SHP77 (cell line): ENCODE measurements at places on chromosomes 5 and 9.

GRCh38 chr5:57383093-57383861, 99.3 kb downstream of the ACTBL2 start:
- no peak for DNase-seq

GRCh38 chr5:138024117-138024516, 8.8 kb downstream of the FAM13B start:
- no peak for DNase-seq

- no peak for DNase-seq
Observed at GRCh38 chr5:72372923-72373322, 52.8 kb downstream of the PTCD2 start.

DNA sequence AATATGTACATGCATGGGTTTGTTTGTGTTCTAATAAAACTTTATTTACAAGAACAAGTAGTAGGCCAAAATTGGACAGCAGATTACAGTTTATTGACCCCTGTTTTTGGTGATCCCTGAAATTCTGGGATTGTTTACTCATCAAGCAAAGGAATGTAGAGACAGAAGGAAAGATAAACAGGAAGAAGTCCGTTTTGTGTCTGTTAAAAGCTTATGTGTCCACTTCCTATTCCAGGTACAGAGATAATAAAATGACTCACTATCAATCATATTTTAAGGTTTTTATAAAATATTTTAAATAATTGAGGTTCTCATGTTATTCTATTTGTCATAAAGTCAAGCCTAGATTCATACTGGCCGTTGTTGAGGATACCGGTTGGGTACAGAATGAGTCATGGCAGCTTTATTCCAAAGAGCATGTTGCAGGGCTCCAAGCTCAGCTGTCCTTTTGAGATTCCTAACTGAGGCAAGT, 214.9 kb upstream of the DAB2 start:
- DNase-seq: no peak

DNA sequence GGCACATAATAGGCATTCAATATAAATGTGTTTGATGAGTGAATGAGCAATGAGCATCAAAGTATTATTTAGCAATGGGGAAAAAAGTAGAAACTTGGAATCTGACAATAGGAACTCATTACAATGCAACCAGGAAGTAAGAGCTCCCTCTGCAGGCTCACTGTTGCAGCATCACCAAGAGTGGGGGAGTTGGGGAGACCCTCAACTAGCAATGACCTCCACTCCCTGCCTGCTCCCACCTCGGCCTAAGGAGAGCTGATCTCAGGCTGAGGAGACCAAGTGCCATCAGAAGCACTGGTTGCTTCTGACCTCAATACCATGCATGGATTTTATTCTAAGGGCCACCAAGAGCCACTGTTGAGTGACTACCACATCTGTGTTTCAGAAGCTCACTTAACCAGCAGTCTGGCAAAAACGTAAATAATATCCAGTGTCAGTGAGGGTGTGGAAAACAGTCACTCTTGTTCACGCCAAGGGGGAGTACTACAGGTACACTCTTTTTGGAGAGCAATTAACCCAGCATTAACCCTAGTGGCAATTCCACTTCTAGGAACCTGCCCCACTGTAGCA, 8.0 kb downstream of the VDAC1 start:
- no peak for DNase-seq

- no peak for DNase-seq
Observed at GRCh38 chr5:111997308-111997707, 240.3 kb upstream of the NREP start.

GRCh38 chr9:75238311-75238976, 150.1 kb downstream of the OSTF1 start:
- DNase-seq: peak; percentile 62

- DNase-seq: no peak
Observed at GRCh38 chr9:107249131-107249533, 33.9 kb upstream of the RAD23B start.

GRCh38 chr9:109770101-109770500, 9.9 kb upstream of the PALM2AKAP2 start:
- DNase-seq: no peak

DNA sequence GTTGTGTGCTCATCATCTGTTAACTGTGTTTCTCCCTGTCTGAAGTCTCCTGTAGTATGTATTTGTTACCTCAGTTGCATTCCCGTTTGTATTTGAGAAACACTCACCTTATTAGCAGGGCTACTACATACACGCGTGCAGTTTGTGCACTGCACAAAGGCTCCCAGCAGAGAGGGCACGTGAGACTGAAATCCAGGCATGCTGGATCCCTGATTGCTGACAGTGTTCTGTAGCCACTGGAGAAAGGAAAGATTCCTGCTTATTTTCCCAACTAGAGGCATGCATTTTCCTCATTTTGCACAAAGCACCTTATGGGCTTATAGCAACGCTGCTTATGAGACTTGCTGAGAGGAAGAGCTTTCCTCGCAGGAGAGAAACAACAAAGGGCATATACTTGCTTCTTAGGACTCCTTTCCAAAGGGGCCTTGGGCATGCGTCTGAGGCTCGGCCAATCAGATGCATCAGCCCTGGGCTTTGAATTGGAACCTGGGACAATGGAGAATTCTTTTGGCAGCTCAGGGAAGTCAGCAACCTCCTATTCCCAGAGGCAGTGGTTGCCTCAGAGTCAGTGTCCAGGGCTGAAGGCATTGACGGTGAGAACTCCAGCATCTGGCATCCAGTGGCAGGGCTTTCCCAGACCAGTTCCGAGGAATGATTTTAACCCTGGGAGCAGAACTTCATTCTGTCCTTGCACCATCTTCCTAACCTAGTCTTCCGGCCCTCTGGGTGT, 9.9 kb upstream of the MEGF10 start:
- DNase-seq: peak; percentile 91

DNA sequence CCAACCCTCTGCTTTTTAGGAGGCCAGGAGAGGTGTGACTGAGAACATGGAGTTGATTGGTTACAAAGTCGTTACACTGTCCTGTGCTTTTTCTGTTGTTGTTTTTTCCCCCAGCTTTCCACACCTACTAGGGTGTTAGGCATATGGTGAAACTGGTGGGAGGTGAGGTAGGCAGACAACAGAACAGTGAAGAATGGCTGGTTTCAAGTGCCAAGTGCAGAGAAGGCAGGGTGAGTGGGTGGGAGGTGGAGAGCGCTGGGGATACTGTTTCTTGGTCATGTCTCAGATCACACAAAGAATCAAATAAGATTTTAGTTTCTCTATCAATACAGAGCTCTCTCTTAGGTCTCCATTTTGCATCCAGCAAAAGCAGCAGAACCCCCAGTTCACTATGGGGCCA, 2.2 kb upstream of the SPTAN1 start:
- DNase-seq: no peak

GRCh38 chr5:6235726-6236125, 142.6 kb downstream of the MED10 start:
- no peak for DNase-seq
